ENCODE measurements at places on chromosomes 11 and 22. TPM values are rescaled to one million over a fixed set of nuclear protein-coding genes. Genes with fewer than 3 reads are reported as not detected.

Gene VPS11
- polyA plus RNA-seq, result 21.8 TPM

Gene FIBIN
- polyA plus RNA-seq, result 4.0 TPM

Gene PARVG
- 0.77 TPM for polyA plus RNA-seq

Gene MDK
- polyA plus RNA-seq, result 1.2 TPM

Gene MYO7A
- polyA plus RNA-seq, result 0.62 TPM

Gene DUSP8
- 3.5 TPM for polyA plus RNA-seq

Gene CCDC89
- 0.13 TPM for polyA plus RNA-seq

Gene PHF21B
- 0.03 TPM for polyA plus RNA-seq

Gene TEX12
- 0.35 TPM for polyA plus RNA-seq

Gene PKDREJ
- under 0.01 TPM for polyA plus RNA-seq

Gene TEAD1
- 11.3 TPM for polyA plus RNA-seq

Gene SYT13
- polyA plus RNA-seq, result 0.05 TPM

Gene TRIM49C
- not detected for polyA plus RNA-seq

Gene PRCP
- 12.1 TPM for polyA plus RNA-seq

Gene KCTD21
- polyA plus RNA-seq, result 4.8 TPM

Gene SPTBN2
- 0.16 TPM for polyA plus RNA-seq

Gene MYOD1
- polyA plus RNA-seq, result 6.8 TPM

Gene OR2D2
- polyA plus RNA-seq, result not detected

Gene BIK
- polyA plus RNA-seq, result not detected

Gene TRPT1
- 109 TPM for polyA plus RNA-seq

Gene SLC22A8
- polyA plus RNA-seq, result not detected

Gene ACR
- polyA plus RNA-seq, result 0.19 TPM

Gene LGR4
- 4.9 TPM for polyA plus RNA-seq

Gene CCND1
- polyA plus RNA-seq, result 1.8 TPM

Gene DCHS1
- polyA plus RNA-seq, result 1.7 TPM

Gene KRTAP5-9
- 0.09 TPM for polyA plus RNA-seq

Gene UBASH3B
- 2.7 TPM for polyA plus RNA-seq

Gene PHOX2A
- polyA plus RNA-seq, result 0.07 TPM

Gene IGSF22
- 0.53 TPM for polyA plus RNA-seq

Gene KLHL35
- polyA plus RNA-seq, result 0.56 TPM

All from psoas muscle (tissue), 8 donors.